ENCODE measurements at places on chromosomes 5 and 9.

DNA sequence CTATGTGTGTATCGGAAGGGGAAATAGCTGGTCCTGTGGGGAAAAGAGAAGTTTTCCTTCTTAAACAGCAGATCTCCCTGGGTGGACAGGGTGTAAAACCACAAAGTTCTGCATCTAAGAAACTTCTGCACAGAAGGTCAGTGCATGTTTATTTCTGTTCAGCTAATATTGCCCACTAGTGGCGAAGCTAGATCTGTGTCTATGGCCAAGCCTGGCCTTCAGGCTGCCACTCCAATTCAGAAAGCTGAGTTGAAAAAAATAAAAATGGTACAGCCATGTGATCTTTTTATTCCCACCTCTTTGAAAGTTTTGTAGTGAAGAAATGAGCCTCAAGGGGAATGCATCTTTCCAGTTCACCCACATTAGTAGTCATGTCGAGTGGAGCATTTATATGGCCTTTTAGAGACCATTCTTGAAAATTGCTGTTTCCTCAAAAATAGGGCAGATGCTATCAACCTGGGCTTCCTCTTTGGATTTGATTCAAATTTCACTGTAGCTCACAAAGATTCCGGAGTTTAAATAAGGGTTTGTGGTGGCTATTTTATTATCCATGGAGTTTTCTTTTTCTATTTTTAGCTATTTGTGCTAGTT lies 488.0 kb downstream of the PRELID2 start:
- DNase-seq, result peak; percentile 4

DNA sequence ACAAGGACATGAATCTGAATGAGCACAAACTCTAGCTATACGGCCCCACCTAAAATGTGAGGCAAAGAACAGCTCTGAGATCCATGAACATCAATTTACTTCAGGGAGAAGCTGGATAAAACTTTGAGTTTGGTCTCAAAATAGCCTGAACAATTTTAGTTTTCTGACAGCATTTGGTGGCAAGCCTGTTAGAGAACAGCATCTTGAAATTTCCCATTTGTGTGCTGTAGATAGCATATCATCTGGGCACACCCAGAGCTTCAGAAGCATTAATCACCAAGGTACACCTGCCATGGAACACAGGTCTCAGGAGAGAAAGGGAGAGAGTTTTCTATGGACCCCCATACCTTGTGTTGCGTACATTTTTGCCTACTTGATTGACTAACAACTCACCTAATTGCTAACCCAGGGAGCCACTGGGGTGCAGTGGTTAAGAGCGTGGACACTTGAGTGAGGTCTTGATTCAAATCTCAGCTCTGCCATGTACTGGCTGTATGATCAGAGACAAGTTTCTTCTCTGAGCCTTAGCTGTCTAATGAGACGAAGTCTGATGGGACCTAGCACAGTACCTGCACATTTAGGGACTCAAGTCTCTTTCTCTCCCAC lies 264.9 kb downstream of the PIK3R1 start:
- DNase-seq, result no peak

DNA sequence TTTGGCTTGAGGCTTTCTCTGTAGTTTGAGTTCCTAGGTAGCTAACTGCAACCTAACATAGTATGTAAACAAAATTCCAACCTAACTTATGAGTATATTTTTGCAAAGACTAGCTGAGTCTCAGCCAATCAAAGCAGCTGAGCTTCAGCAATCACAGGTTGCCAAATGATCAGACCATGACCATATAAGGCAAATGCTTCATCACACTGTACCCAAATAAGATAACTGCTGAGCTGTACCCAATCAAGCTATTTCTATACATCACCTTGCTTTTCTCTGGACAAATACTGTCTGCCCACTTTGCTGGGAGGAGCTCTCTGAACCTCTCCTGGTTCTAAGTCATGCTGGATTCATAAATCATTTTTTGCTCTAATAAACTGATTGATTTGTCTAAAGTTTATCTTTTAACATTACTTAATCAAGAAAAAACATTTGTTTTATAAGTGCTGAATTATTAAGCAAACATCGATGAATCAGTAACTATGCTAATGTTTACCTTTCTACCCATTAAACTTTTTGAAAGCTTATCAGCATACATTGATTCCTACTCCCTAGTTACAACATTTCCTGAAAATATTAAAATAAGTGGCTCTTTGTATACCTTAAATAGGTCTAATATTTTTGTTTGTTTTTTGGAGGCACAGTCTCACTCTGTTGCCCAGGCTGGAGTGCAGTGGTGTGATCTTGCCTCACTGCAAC lies 129.7 kb upstream of the PCA3 start:
- no peak for DNase-seq

- no peak for DNase-seq
These were observed 24.4 kb downstream of the HNRNPH1 start for GRCh38 chr5:179599100-179599499.

- DNase-seq, result no peak
These were observed 391.7 kb downstream of the RAB3C start for GRCh38 chr5:58974601-58975000.

- peak; percentile 17 for DNase-seq
These were observed 20.5 kb upstream of the CCL28 start for GRCh38 chr5:43432486-43433375.

GRCh38 chr5:148740966-148741742 lies 85.3 kb upstream of the ADRB2 start:
- DNase-seq, result peak; percentile 79

DNA sequence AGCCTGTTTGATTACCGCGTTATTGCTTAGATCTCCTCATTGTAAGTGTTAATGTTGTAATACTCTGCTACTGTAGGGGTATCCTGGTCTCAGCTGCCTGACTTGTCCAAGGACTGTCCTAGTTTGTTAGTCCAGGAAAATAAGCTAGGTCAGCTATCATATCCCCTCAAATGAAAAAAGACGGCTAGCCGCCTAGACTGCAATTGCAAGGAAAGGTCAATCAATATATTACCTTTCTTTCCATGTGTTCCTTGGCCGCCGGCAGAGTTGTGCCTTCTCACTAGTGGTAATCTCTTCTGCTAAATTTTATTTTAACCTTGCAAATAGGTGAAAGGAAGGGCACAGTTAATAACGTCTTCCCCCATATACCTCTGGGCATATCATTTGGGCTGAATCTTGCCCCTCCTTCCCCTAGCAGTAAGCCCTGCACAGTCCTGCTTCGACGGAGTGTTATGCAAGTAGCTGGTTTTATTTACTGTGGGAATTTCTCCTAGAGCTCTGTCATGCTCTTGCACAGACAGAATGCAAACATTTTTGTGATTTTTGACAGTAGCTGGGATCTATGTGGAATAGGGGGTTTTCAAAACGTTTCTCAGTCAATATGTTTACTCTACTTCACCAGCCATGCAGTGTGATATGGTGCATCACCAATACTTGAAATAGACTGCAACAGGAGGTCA lies 288.5 kb downstream of the MAST4 start:
- no peak for DNase-seq

DNA sequence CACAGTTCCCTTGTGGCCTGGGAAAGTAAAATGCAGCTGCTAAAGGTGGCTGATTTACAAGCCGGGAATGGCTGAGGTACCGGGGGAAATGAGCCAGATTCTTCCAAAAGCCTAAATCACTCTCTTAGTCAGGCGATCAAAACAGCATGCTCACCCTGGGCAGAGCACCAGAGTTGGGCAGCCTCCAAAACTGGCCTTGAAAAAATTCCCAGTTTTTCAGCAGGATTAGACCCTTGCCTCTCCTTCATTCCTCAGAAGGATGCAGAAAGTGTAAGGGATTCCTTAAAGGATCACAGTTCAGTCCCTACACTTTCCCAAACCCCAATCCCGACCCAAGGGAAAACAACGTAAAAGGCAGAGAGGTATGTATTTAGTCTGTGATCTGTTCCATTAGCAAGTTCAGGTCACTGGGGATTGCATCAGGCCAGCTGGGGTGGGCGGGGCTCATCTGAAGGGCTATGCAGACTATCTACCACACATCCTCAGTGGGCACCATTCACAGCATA lies 16.9 kb downstream of the TMEM174 start:
- no peak for DNase-seq
